ENCODE measurements at places on chromosomes 11 and 22. TPM values are rescaled to one million over a fixed set of nuclear protein-coding genes. Genes with fewer than 3 reads are reported as not detected.
A peak's percentile ranks its signal among the peaks of the same experiment; 100 is the strongest.

The LAYN gene
- total RNA-seq: 40.1 TPM

GRCh38 chr11:32137263-32137662 lies 46.4 kb downstream of the RCN1 start:
- no peaks in the 10 kb centered on the region for H3K4me1 ChIP-seq
- no peak for DNase-seq
- peaks cover 16% of the 10 kb centered on the region for H3K27me3 ChIP-seq
- H3K4me3 ChIP-seq: no peak overlapping the region

- H3K4me3 ChIP-seq: no peak overlapping the region
- H3K27ac ChIP-seq: no peak overlapping the region
- H3K27me3 ChIP-seq: no peaks in the 10 kb centered on the region
- DNase-seq: no peak
- peaks cover 35% of the 10 kb centered on the region for H3K36me3 ChIP-seq
Observed at GRCh38 chr11:33294797-33295196, 37.6 kb downstream of the HIPK3 start.

GRCh38 chr22:24594569-24595120 lies 1.8 kb upstream of the LRRC75B start:
- peaks cover 9% of the 10 kb centered on the region for H3K4me1 ChIP-seq
- H3K27ac ChIP-seq: no peak overlapping the region
- no peak for DNase-seq
- H3K4me3 ChIP-seq: no peak overlapping the region
- H3K27me3 ChIP-seq: peaks cover 5% of the 10 kb centered on the region
- H3K36me3 ChIP-seq: no peaks in the 10 kb centered on the region

DNA sequence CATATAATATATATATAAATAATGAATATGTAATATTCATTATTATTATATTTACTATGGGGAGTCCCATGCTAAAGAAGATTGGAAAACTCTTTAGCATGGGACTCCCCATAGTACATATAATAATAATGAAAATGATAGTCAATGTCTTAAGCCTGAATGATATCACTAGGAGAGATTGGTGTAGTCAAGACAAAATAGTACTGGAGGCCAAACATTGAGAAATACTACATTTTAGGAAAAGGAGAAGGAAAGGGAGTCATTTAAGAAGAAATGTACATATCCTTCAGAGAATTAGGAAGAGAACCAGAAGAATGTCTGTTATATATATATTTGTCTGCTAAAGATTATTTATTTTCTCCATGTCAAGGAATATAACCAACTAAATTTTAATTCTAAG lies 5.0 kb upstream of the VWA5A start:
- no peaks in the 10 kb centered on the region for H3K36me3 ChIP-seq
- H3K4me3 ChIP-seq: no peak overlapping the region
- H3K27ac ChIP-seq: no peak overlapping the region
- no peak for DNase-seq
- peaks cover 14% of the 10 kb centered on the region for H3K4me1 ChIP-seq
- peaks cover 24% of the 10 kb centered on the region for H3K27me3 ChIP-seq

GRCh38 chr11:134413043-134413825 lies 1.2 kb upstream of the B3GAT1 start:
- H3K4me3 ChIP-seq: peak overlapping the region; percentile 30
- H3K4me1 ChIP-seq: peaks cover 4% of the 10 kb centered on the region
- H3K27me3 ChIP-seq: peaks cover 65% of the 10 kb centered on the region
- H3K36me3 ChIP-seq: no peaks in the 10 kb centered on the region
- DNase-seq: no peak
- H3K27ac ChIP-seq: no peak overlapping the region

The JHY gene
- 3.2 TPM for total RNA-seq

DNA sequence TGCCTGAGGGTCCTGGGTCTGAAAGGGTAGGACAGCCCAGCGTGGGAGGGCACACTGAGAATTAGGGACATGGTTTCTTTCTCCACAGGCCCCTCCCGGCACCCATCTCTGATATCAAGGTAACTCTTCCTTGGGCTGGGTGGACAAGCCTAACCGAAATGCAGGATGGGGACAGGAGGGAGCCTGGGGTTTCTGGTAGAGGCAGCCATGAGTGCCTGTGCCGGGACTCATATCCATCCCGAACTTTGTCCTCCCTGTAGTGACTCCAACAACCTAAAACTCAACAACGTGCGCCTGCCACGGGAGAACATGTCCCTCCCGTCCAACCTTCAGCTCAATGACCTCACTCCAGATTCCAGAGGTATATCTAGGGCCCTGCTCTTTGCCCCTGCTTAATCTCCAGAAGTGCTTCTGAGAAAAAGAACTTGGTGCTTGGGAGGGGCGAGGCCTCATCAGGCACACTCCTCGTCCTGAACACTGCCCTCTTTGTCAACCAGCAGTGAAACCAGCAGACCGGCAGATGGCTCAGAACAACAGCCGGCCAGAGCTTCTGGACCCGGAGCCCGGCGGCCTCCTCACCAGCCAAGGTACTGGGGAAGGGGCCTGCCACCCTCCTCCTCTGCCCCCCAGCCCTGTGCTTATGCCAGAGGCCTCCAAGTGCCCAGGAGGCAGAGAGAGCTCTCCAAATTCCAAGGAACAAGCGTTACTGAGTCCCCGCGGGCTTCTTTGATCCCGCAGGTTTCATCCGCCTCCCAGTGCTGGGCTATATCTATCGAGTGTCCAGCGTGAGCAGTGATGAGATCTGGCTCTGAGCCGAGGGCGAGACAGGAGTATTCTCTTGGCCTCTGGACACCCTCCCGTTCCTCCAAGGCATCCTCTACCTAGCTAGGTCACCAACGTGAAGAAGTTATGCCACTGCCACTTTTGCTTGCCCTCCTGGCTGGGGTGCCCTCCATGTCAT lies 3.1 kb downstream of the TMEM25 start:
- H3K27me3 ChIP-seq: no peaks in the 10 kb centered on the region
- peaks cover 28% of the 10 kb centered on the region for H3K4me1 ChIP-seq
- no peak for DNase-seq
- no peak overlapping the region for H3K27ac ChIP-seq
- H3K4me3 ChIP-seq: no peak overlapping the region

DNA sequence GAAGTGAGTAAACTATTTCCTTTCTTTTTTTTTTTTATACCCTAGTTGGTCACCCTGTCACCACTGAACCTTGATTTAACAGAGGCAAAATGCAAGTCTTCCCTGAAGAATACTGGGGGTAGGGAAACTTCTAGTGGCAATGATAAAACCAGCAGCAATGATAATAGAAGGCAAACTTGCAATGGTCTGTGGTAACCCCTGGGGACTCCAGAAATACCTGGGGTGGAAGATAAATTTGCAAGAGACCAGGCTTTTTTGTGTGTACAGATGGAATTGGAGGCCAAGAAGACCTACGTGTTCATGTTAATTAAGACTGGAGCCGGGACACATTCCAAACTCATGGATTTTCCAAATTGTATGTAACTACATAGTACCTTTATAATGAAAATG lies 11.6 kb downstream of the APOL5 start:
- H3K4me3 ChIP-seq: no peak overlapping the region
- no peak for DNase-seq

GRCh38 chr11:90840071-90840470 lies 617.2 kb upstream of the CHORDC1 start:
- H3K4me1 ChIP-seq: no peaks in the 10 kb centered on the region
- H3K27ac ChIP-seq: no peak overlapping the region
- DNase-seq: no peak
- no peaks in the 10 kb centered on the region for H3K27me3 ChIP-seq
- no peaks in the 10 kb centered on the region for H3K36me3 ChIP-seq

DNA sequence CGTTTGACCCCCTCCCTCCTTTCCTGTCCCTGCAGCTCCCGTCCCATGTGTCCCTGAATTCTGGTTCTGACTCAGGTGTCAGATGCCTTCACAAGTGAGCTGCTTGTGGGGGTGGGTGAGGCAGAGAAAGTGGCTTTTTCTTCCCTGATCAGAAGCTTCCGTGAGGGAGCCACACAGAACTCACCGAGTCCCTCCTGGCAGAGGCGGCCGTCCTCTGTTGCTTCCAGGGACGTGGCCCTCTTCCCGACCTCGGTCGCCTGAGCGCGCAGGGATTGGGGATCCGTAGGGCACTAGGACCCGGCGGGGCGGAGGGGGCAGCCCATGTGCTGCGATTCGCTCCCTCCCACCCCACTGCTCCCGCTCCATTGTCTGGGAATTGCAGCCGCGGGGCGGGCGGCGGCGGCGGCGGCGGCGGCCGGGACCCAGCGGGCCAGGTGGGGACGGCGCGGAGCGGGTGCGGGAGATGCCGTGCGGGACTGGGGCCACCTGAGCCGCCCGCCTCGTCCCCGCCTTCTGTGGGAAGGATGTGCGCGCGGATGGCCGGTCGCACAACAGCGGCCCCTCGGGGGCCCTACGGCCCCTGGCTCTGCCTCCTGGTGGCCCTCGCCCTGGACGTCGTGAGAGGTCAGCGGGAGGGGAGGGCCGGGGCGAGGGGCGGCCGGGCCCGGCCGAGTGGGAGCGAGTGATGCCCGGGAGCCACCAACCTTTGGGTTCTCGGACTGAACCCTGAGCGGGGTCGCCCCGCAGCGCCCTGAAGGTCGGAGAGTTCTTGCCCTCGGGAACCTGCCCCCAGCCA lies at the start of gene TMEM132A:
Gene TMEM132A, plus strand, starts transcription at position 351 of the 796 bp plus-strand sequence. Its CDS starts 174 bp downstream, at position 525.
- peak within 1 kb of the TSS; percentile 21 for H3K4me3 ChIP-seq
- DNase-seq: no peak
- H3K36me3 ChIP-seq: peaks cover 31% of the 10 kb centered on the region
- no peak within 1 kb of the TSS for H3K27ac ChIP-seq

The FIBIN gene
- not detected for total RNA-seq

The BCO2 gene
- 2.3 TPM for total RNA-seq

GRCh38 chr22:37067428-37067827 lies 15.9 kb downstream of the KCTD17 start:
- H3K4me3 ChIP-seq: no peak overlapping the region
- no peak overlapping the region for H3K27ac ChIP-seq
- H3K4me1 ChIP-seq: peaks cover 2% of the 10 kb centered on the region
- H3K27me3 ChIP-seq: peaks cover 12% of the 10 kb centered on the region
- no peaks in the 10 kb centered on the region for H3K36me3 ChIP-seq

The IFITM1 gene
- total RNA-seq: 909 TPM

- H3K36me3 ChIP-seq: no peaks in the 10 kb centered on the region
- no peak for DNase-seq
- H3K4me1 ChIP-seq: peaks cover 26% of the 10 kb centered on the region
- peaks cover 4% of the 10 kb centered on the region for H3K27me3 ChIP-seq
- no peak overlapping the region for H3K4me3 ChIP-seq
Observed at GRCh38 chr11:119696378-119697222, 32.4 kb downstream of the NECTIN1 start.

DNA sequence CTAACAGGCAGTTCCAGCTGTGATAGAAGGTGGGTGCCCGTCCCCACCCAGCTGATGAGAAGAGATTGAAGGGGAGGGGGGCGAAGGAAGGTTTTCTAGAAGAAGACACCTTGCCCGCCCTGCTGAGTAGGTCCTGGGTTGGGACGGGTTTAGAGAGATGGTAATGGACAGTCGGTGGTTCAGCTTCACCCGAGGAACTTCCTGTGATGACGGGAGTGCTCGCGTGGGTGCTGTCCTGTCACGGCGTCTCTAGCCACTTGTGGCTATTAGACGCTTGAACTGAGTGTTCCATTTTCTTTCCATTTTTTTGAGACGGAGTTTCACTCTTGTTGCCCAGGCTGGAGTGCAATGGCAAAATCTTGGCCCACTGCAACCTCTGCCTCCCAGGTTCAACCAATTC lies 27.6 kb upstream of the MGAT3 start:
- no peaks in the 10 kb centered on the region for H3K27me3 ChIP-seq
- no peak overlapping the region for H3K4me3 ChIP-seq

DNA sequence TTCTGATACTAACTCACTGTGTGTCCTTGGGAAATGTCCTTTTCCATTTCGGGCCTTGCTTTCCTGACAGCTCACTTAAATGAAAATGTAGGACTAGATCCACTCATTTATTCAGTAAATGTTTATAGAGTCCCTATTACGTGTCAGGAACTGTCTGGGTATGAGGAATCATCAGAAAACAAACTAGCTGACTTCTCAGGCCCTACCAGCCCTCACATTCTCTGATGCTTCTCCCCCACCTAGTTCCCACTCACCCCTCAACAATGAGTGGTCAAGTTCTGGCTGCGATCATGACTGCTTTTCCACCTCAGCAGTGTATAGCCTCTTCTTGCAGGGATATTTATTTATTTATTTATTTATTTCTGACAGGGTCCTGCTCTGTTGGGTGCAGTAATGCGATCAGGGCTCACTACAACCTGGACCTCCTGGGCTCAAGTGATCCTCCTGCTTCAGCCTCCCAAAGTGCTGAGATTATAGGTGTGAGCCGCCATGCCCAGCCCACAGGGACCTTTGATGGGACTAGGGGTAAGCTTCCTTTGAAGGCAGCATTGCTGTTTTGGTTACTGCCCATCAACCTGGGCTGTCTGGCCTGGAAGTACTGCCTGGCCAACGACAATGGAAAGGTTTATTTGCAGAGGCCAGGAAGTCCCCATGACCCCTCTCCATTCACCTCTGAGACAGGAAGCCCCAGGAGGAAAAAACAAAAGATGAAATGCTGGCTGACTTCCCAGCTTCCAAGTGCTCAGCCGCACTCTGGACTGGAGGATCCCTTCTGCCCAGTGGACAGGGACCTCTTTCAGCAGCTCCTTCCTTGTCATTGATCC lies 33.1 kb upstream of the POLD3 start:
- H3K36me3 ChIP-seq: no peaks in the 10 kb centered on the region
- peaks cover 14% of the 10 kb centered on the region for H3K27me3 ChIP-seq
- no peak overlapping the region for H3K4me3 ChIP-seq
- DNase-seq: no peak
- H3K27ac ChIP-seq: no peak overlapping the region
- H3K4me1 ChIP-seq: no peaks in the 10 kb centered on the region

DNA sequence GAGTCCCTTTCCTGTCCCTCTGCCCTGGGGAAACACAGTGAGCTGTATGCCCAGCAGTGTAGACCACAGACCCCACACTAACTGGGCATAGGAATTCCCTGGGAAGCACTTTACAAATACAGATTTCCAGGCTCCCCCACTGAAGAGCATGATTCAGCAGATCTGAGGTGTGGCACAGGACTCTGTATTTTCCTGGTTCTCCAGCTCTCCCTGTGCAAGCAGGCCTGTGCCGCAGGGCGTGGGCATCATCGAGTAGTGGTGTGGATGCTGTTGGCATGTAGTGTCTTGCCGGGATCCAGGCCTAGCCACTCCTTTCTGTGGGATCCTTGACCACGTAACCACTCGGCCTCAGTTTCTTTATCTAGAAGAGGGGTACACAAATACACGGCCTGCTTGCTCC lies 49.9 kb downstream of the GALNT18 start:
- no peaks in the 10 kb centered on the region for H3K36me3 ChIP-seq
- DNase-seq: no peak
- peaks cover 29% of the 10 kb centered on the region for H3K4me1 ChIP-seq
- peaks cover 4% of the 10 kb centered on the region for H3K27me3 ChIP-seq
- H3K27ac ChIP-seq: no peak overlapping the region

- H3K27ac ChIP-seq: no peak overlapping the region
- no peak for DNase-seq
- no peaks in the 10 kb centered on the region for H3K4me1 ChIP-seq
- H3K36me3 ChIP-seq: no peaks in the 10 kb centered on the region
- no peak overlapping the region for H3K4me3 ChIP-seq
Observed at GRCh38 chr11:3155691-3156258, 9.3 kb downstream of the OSBPL5 start.

The PRR33 gene
- total RNA-seq: not detected

- peaks cover 3% of the 10 kb centered on the region for H3K27me3 ChIP-seq
- H3K36me3 ChIP-seq: no peaks in the 10 kb centered on the region
- H3K27ac ChIP-seq: peak overlapping the region; percentile 78
Observed at GRCh38 chr22:42444077-42444904, 12.1 kb upstream of the NFAM1 start.

The ADAMTS15 gene
- total RNA-seq: not detected

The MAJIN gene
- not detected for total RNA-seq

The TTC36 gene
- 0.82 TPM for total RNA-seq

- H3K27ac ChIP-seq: no peak overlapping the region
- H3K4me3 ChIP-seq: no peak overlapping the region
- no peaks in the 10 kb centered on the region for H3K36me3 ChIP-seq
- peaks cover 60% of the 10 kb centered on the region for H3K4me1 ChIP-seq
- DNase-seq: no peak
Observed at GRCh38 chr11:114079511-114080065, 20.1 kb downstream of the ZBTB16 start.

The ANO1 gene
- not detected for total RNA-seq

The MOV10L1 gene
- total RNA-seq: not detected

The ACTN3 gene
- total RNA-seq: not detected

The SERPIND1 gene
- not detected for total RNA-seq

Measured in activated CD8-positive, alpha-beta memory T cell treated with anti-CD3 and anti-CD28 coated beads, Interleukin-2, amount 10 ng/mL, durations not matched to agents 7 days and 5 days (primary cell).